ENCODE measurements at places on chromosomes 7 and 10.

GRCh38 chr7:17907014-17907413 lies 33.3 kb downstream of the SNX13 start:
- no peak for DNase-seq

DNA sequence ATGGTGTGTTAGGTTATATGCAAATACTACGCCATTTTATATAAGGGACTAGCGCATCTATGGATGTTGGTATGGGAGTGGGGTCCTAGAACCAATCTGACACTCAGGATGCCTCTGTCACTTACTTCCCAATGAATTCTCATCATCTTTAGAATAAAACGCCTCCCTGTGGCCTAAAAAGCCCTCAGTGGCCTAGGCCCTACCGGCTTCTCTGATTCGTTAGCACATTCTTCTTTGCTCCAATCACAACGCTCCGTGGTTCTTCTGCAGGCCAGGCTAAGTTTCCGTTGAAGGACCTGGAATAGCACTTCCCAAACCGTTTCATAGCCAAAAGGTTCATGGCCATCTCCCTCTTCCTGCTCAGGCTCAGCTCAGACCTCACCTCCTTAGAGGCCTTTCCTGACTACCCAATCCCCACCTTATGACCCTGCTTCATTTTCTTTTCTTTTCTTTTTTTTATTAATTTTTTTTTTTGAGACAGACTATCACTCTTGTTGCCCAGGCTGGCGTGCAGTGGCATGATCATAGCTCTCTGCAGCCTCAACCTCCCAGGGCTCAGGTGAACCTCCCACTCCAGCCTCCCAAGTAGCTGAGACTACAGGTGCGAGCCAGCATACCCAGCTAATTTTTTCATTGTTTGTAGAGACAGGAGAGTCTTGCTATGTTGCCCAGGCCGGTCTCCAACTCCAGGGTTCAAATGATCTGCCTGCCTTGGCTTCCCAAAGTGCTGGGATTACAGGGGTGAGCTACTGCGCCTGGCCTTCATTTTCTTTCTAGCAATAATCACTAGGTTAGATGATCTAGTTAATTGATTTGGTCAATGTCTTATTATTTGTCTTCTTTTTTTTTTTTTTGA lies 24.5 kb upstream of the YWHAG start:
- no peak for DNase-seq

DNA sequence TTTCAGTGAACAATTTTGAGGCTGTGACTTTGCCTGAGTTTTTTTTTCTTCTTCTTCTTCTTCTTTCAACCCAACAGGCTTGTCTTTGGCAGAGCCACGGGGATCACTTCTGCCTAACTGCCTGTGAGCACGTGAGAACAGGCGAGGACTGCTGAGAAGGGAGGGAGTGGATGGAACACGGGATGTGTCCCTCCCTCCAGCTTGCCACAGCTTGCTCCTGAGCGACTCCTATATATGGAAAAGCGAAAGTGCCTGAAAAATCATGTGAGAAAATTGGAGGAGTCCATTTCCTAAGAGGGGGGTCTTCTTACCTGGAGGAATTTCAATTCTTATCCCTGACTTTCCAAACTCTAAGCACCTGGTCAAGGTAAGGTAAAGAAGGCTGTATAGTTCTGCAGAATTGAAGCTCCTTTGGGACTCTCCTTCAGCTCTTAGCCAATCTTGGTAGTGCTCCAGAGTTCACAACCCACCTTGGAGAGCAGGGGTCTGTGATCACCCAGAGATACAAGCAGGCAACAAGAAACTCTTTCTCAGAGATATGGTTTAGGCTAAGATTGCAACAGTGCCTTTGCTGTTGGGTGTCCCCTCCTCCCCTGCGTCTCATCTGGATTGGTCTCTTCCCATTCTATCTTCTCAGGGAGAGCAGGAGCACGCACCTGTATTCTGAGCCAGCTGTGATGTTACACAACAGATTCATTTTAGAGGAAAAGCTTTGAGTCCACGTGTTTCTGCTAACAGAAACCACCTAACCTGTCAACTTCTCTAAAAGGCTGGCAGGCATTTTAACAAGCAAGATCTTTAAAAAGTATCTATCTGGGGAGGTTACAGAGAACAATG lies at the start of gene MAT1A:
TSS of gene MAT1A (minus strand) at position 208 of the 837 bp plus-strand sequence. CDS start 235 bp downstream, outside the sequence.
- DNase-seq: no peak

DNA sequence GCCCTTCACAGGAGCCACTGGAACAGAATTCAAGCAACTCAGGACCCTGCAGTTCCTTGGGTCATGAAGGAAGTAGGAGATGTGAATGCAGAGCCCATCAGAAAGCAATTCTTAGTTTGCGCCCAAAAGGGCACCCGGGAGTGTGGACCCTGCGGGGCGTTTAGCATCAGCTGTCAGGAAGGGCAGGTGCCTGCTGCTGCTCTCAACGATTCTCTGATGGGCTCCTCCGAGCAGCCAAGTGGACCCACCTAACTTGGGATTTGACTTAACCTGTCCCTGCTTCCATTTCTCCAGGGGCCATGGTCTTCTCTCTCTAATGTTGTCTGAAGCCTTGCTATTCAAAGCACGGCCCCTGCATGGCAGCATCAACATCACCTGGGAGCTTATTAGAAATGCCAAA lies 17.1 kb downstream of the CPA5 start:
- no peak for DNase-seq

DNA sequence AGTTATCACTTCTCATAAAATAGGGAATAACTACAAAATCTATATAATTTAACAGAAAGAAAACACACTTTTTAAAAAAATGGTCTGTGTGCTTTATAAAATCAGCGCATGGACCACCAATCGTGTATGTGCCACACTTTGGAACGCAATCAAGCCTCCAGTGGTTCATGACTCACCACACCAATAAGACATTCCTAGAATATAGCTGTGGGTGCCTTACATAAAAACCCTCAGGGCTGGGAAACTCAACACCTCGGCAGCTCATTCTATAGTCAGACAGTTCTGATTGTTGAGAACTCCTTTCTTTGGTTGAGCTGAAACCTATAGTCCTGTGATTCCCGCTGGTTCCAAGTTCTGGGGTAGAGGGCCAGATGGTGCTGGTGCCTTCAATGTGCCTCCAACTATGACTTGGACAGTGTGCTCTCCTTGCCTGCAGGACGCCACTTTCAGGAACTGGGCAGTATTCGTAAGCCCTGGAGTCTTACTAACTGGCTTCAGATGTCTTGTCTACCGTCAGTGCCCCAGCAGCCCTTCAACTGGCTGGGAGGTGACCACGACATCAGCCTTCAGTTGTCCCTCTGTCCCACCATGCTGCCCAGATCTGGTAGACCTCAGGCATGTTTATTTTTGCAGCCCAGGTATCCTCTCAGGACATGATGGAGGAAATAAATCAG lies 135.7 kb upstream of the GDF10 start:
- DNase-seq: no peak

DNA sequence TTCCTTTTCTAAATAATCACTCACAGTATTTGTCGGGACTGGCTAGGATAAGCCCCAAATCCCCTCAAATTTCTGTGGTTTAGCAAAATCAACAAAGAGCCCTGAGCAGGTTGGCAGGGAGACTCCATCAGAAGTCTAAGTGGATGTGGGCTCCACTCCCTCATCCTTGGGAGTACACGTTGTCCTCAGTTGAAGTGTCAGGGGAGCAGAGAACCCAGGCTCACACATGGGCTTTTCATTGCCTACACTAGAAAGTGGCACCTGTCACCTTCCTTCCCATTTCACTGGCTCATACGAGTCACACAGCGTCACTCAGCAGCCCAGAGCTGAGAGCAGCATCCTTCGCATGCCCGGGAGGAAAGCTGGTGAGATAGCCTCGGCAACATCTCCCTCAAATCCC lies 421.3 kb upstream of the FZD8 start:
- DNase-seq: no peak

DNA sequence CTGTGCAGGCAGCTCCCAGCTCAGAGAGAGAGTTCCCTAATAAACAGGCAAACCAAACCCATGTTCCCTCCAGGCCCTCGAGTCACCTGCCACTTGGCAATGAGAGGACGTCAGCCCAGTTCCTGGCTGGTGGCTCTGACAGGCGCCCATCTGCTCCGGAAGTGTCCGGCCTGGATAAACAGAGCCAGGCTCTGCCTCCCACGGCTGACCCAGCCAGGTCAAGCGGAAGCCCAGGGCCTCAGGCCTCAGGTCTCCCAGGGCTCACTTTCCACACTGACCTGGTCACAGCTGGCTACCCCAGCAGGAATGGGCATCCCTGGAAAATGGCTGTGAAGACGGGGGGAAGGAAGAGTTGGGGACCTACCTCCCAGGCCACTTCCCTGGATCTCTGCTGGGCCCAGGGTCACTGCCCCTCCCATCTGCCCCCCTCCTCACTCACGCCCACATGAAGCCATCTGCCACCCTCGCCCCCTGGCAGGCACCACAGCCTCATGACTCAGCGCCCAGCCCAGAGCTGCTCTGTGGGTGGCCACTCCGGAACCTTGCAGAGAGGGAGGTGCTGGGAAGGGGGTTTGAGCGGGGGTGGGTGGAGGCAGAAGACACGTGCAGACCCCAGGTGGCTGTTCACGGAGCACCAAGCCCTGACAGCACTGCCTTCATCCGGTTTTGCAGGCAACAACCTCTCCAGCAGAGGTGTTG lies 37.4 kb upstream of the DUSP5 start:
- DNase-seq: no peak

DNA sequence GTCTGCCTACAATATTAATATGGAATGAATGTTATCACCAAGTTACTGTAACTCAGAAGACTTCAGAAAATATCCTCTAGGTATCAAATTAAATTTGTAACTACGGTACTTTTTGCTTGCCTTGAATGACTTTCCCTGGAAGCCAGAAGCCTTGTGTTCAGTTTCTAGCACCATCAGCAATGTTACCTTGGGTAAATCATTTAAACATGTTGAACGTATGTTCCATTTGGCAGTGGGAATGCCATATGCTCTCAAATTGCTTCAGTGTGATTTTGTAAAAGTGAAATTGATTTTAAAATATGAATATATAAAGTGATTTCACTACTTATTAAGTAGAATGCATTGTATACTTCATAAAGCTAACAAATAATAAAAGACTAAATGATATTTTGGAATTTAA lies 11.2 kb downstream of the RPA3 start:
- DNase-seq: no peak

GRCh38 chr7:79997345-79997744 lies 137.3 kb upstream of the GNAI1 start:
- DNase-seq: no peak

- no peak for DNase-seq
Measured at GRCh38 chr7:18835001-18835690, 282.3 kb downstream of the TWIST1 start.

GRCh38 chr10:97427571-97428179 lies 1.7 kb downstream of the PGAM1 start:
- no peak for DNase-seq

- no peak for DNase-seq
Measured at GRCh38 chr7:8620169-8620568, 186.8 kb downstream of the NXPH1 start.

DNA sequence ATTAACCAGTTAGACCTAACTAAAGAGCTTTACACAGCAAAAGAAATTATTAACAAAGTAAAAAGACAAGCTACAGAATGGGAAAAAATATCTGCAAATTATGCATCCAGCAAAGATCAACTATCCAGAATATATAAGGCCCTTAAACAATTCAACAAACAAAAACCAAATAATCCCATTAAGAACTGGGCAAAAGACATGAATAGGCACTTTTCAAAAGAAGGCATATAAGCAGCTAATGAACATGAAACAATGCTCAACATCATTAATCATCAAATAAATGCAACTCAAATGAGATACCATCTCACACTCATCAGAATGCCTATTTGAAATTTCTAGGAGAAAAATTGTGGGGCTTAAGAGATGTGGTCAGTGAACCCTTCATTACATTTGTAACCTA lies 15.0 kb upstream of the DMTF1 start:
- DNase-seq: no peak

GRCh38 chr7:155191901-155192478 lies 105.7 kb upstream of the INSIG1 start:
- DNase-seq: no peak

DNA sequence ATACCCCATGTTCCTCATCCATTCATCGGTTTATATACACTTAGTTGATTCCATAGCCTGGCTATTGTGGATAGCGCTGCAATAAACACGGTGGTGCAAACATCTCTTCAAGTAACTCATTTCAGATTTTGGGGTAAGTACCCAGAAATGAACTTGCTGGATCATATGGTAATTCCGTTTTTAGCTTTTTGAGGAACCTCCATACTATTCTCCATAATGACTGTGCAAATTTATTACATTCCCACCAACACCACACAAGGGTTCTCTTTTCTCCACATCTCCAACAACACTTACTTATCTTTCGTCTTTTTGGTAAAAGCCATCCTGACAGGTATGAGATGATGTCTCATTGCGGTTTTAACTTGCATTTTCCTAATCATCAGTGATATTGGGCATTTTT lies 3.7 kb downstream of the NPFFR1 start:
- DNase-seq: no peak

- peak; percentile 51 for DNase-seq
Measured at GRCh38 chr10:93702210-93703001, at the start of gene FRA10AC1. TSS of gene FRA10AC1 (minus strand) at chr10:93702592. CDS start at chr10:93700106, 2,486 bp downstream.

GRCh38 chr7:130147710-130148325 lies 57.4 kb downstream of the TMEM209 start:
- DNase-seq: no peak

DNA sequence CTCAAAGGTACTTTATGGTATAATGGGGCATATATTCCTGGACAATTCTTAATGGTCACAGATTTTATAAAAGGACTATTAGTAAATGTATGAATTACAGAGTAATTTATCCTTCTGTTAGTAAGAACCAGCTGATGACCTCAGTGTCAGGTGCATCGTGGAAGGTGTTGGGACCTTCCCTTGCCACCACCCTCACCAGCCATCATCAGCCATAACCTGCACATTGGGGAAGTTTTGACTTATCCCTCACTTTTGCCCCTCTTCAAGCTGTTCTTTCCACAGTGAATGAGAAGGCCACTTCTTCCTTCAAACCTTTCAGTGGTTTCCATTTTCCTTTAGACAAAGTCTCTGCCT lies 52.2 kb downstream of the FIGNL1 start:
- DNase-seq: no peak

- no peak for DNase-seq
Measured at GRCh38 chr10:103571656-103571975, 78.1 kb downstream of the NEURL1 start.

DNA sequence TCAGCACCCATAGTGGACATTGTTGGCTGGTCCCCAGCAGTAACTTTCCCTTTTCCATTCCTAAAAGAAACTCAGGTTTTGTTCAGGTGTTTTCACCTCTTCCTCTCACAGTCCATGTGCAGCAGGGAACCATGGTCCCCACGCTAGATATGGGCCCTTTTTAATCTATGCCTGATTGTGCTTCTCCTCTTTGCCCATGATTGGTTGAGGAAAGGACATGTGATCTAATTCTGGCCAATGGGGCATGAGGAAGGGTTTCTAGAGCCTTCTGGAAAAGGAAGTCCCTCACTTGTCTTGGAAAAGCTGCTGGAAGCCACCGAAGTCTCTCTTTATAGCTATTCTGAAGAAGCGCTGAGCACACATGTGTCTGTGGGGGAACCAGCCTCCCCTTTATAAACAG lies 330.7 kb downstream of the ACTR3B start:
- no peak for DNase-seq
